ENCODE measurements at places on chromosomes 4 and X.

DNA sequence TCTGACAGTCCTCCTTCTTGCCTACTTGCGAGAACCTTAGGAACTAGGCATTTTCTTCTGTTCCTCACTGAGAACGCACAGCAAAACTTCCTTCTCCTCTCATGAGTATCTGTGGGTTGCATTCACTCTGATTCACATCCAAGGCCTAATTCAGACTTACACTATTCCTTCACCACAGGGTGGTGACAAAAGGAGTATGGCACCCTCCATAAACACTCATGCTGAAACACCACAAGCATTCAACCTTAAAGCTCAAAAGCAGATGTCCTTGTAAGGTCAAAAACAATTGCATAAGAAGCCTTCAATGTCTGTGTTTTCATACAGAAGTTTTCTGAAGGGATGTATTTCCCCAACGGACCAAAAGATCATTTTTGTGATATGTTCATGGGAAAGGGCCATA lies 147.3 kb downstream of the CORIN start:
- no peak for DNase-seq

GRCh38 chrX:139020801-139021200 lies 309.3 kb upstream of the FGF13 start:
- no peak for DNase-seq

DNA sequence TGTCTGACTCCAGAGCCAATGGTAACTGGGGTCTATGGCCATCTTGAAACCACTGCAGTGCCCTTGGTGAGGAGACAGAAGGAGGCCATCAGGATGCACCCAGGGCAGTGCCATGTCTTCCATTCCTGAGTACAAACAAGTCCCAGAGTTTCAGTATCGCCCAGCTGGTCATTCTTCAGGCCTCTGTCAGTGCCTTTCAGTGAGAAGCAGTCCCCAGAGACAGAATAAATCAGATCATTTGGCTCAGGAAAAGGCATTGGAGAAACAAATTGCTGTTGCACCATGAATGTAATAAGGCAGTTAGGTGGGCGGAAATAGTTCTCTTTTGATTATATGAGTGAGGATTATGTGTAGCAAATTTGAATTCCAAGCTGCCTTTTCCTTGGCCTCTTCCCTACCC lies 21.3 kb downstream of the ADGRG4 start:
- DNase-seq: no peak

DNA sequence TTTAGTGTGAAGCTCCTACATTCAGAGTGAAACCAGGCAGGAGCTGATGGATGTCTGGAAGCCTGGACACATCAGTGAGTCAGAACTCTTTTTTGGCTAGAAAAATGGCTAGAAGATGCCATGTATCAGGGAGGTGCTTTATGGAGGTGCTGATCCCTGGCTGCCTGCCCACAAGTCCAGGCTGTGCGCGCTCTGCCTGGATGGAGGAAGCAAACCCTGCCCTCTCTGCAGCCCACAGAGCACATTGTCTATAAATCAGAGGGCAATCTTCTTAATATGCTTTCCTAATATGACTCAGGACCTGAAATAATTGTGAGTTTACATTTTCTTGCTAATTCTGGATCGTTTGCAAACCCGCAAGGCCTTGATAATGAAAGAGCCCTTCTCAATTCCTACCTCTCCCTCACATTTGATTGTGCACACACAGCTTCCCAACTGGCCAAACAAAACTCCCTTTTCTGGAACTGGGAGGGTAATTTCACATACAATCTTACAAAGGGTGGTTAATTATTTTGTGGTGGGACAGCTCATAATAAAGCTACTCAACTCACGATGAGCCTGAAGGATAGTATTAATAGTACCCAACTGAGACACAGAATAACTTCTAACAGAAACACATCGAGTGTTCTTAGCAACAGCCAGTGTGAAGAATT lies 11.7 kb downstream of the MFAP3L start:
- no peak for DNase-seq

DNA sequence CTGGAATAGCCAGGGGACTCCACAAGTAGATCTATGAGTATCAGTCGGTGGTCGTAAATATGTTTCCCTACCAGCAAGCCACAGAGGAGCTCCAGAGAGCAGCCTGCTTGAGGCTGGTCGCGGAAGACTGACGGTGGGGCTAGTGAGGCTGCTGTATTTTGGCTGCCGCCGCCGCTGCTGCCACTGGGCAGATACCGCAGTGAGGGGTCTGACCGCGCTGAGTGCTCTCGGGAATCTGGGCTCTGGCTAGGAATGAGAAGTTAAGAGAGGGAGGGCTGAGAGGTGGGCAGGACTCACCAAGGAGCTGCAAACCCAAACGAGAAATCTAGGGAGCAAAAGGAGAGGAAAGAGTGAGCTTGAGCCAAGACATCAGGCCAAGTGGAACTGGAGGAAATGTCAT lies at the start of gene EXOC1L:
Gene EXOC1L, plus strand, starts transcription at position 157 of the 400 bp plus-strand sequence. Its CDS starts 237 bp downstream, at position 394.
- no peak for DNase-seq

GRCh38 chr4:120801137-120801758 lies 121.3 kb downstream of the PRDM5 start:
- DNase-seq: no peak

DNA sequence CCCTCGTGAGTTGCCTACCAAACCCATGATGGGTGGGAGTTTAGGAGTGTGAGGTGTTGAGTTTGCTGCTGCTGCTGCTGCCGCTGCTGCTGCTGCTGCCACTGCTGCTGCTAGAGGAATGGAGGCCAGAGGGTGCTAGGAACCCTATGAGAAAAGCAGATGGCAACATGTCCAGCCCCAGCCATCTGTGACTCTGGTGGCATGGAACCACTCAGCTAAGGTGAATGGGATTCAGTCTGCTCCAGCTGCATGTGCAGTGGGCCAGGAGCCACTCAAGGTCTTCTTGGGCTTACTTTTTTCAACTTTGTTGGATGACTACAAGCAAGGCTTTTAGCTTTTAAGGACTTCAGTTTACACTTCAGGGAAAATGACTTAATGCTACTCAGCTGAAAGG lies 103.8 kb downstream of the RTL5 start:
- DNase-seq: no peak

DNA sequence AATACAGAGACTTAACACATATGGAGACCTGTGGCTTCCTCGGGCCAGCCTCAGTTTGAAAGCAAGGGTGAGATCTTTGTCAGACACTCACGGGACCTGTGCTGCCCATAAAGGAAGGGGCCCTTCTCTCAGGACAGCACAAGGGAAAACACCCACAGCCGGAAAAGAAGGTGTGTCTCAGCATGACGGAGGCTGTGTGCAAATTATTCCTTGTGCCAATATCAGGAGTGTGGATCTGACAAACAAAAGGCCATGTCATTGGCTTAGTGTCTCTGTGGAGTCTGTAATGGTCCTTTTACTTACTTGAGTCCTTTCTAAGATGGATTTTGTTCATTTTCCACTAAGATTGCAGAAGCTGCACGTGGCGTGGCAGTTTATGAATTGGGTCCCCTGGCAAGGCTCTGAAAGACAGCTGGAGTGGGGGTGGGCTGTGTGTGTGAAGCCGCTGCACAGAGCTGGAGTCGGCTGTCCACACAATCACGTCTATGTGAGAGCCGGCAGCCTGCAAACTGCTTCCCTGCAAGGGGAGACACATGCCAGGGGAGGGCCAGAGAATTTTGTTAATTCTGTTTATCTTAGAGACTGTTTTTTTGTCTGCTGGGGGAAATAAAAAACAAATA lies 1.9 kb downstream of the ENPP6 start:
- DNase-seq: no peak

DNA sequence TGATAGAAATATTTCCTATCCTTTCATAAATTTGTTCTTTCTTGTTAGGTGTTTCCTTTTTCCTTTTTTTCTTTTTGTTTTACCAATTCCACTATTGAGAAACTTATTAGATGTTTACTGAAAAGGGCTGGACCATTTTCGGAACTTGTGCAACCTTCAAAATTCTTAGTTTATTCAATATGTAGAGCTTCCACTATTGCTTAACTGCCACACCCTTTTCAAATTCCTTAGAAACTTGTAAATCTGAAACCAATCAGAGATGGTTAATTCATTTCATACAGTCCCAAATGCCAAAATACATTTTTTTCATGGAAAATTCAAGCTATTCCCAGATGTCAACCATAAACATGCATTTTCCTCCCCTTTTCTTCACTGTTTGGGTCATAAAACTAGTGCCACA lies 66.1 kb upstream of the SLC39A8 start:
- DNase-seq: no peak

- no peak for DNase-seq
Observed at GRCh38 chr4:142473960-142474338, 372.2 kb downstream of the INPP4B start.

DNA sequence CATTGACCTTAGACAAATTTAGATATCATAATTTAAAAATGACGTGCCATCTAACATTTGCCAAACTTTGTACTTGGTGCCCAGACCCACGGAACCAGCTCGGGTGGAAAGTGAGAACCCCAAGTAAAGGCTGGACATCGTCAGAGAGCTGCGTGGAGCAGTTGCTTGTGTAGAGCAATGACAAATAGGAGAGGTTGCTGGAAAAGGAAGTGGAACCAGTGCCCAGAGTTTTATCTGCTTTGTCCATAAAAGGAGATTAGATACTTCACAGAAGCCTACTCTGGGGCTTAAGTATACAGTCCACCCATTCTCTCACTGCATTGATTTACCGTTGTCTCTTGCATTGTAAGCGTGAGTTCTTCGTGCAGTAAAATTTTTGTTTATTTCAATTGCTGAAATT lies 5.4 kb upstream of the TBC1D1 start:
- no peak for DNase-seq

DNA sequence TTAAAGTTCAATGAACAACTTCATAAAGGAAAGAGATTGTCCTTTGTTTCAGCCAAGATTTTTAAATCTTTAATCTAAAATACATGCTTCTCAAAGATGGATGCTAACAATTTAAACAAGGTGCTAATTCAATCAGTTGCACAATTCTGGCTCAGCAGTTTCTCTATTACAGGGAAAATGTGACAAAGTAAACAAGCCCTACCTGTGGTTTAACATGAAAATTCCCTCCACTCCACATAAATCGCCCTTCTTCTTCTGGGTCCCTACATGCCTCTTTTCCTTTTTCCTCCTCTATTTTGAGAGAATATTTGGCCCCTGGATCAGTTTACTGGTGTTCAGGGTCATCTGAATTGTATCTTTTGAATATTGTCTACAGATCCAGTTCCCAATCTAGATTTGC lies 80.6 kb downstream of the FRYL start:
- DNase-seq: no peak

DNA sequence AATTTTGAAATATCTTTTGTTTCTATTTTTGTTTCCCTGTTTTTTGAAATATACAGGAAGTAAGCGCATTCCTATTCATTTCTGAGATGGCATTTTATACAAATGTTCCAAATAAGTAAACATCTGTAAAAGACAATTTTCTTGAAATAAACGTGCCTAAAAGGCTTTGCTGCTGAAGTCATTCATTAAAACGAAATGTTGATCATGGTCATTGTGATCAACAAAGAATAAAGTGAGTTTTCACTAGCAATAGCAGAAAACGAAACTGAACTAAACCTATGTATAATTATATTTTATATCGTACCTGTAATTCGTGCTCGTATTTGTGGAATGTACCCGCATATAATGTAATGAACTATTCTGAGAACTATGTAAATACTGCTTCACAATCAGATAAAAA lies 221.2 kb downstream of the MGST2 start:
- no peak for DNase-seq

DNA sequence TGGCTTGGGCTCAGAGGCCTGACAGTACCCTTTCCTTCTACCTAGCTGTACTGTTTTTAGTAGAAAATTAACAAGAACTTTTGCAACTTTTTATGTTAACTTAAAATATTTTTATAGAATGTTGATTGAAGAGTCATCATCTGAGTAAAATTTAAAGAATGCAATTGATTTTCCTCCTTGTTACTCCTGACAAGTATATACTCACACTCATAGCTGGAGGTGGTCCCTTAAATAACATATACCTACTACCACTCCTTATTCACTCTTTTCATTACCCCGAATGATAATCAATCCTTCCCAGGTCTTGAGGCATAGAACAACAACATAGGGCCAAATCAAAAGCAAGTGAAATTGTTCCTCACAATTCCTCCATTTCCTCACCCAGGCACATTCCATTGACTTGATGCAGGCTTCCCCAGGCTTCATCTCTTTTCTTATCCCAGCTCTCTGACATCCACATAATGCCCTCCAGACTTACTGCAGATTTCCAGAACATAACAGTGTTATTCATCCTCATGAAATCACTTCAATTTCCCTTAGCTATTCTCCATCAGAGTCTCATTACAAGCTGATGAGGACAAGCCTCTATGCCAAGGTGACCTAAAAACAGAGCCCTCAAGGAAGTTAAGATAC lies 73.2 kb upstream of the ANXA10 start:
- no peak for DNase-seq

GRCh38 chrX:134362560-134363089 lies 97.3 kb upstream of the HPRT1 start:
- no peak for DNase-seq

DNA sequence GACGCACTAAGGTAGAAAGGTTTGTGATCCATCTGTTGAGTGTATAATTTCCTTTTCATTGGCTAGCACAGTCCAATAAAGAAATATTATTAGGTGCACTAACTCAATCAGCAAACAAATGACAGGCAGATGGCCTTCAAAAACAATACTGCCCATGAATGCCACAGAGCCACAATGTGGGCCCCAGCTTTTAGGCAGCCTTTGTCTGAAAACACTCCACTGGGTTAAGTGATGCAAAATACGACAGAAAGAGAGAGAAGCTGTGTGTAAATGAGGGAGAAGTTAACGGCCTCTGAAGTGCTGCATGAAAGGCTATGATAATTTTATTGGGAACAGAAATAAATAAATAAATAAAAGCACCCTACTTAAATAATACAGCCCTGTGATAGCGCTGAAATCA lies 274.6 kb downstream of the NKX6-1 start:
- no peak for DNase-seq

DNA sequence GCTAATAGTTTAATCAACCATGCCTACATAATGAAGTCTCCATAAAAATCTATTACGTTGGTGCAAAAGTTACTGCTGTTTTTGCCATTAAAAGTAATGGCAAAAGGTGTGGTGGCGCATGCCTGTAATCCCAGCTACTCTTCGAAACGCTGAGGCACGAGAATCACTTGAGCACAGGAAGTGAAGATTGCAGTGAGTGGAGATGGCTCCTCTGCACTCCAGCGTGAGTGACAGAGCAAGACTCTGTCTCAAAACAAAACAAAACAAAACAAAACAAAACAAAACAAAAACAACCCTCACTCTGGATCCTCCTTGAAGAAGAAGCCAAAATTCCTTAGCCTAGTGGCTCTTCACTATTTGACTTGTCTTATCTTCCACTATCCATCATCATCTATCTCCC lies 78.0 kb downstream of the MSN start:
- no peak for DNase-seq

- DNase-seq: no peak
Observed at GRCh38 chr4:168735735-168736134, 238.9 kb downstream of the PALLD start.

GRCh38 chr4:113187358-113187757 lies 137.9 kb downstream of the ANK2 start:
- no peak for DNase-seq

DNA sequence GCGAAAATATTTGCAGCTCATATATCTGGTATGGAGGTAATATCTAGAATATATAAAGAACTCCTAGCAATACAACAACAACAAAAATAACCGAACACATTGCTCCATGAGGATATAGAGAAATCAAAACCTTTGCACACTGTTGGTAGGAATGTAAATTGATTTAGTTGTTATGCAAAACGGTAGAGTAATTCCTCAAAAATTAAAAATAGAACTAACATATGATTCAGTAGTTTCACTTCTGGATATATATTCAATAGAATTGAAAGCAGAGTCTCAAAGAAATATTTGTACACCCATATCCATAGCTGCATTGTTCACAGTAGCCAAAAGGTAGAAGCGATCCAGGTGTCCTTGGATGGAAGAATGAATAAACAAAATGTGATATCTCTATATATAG lies 203.0 kb upstream of the CNKSR2 start:
- no peak for DNase-seq
